ENCODE measurements at places on chromosomes 2 and 18.

GRCh38 chr2:134440336-134440909 lies 186.6 kb downstream of the MGAT5 start:
- DNase-seq: no peak

DNA sequence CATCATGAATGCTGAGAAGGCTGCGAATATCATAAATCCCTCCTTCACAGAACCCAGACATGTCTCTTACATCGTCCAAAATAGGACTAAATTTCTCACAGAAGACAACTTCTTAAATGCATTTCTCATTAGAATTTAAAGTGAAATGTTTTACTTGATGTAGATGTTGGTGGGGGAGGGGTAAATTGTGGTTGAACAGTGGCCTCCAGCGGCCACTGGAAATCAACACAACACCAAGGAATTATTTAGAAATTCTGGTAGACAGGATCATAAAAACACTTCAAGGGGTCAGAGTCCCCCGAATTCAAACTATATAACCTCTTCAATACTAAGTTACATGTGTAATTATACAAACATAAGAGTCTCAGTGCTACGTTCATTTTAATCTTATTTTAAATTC lies 135.9 kb downstream of the ABCA12 start:
- no peak for DNase-seq

DNA sequence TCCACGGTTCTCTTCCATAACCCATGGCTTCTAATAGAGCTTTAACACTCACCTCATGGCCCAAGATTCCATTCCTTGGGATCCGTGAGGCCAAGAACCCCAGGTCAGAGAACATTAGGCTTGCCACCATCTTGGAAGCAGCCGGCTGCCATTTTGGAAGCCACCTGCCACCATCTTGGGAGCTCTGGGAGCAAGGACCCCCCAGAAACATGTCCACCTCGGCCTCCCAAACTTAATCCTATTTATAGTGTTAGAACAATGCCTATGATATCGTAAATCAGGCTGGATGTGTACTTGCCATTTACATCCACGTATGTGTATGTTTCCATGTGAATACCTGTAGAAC lies 39.9 kb upstream of the HAAO start:
- no peak for DNase-seq

GRCh38 chr2:13725945-13726344 lies 906.6 kb upstream of the LRATD1 start:
- no peak for DNase-seq

DNA sequence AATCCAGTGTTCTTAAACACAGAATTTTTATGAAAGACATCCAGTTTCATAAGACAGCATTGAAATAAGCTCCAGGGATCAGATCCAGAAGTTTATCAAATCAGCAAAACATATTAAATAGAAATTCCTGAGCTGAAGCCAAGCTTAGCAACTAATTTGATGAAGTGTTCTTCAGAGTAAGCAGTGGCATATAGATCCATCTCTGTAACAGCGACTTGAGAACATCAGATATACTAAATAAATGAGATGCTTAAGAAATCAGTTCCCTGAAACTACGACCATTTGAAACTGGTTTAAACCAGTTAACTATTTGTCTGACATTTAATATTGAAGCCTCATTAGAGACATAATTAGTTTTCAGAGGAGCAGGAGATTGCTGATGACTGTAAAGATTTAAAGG lies 34.1 kb downstream of the PPP1R1C start:
- no peak for DNase-seq

DNA sequence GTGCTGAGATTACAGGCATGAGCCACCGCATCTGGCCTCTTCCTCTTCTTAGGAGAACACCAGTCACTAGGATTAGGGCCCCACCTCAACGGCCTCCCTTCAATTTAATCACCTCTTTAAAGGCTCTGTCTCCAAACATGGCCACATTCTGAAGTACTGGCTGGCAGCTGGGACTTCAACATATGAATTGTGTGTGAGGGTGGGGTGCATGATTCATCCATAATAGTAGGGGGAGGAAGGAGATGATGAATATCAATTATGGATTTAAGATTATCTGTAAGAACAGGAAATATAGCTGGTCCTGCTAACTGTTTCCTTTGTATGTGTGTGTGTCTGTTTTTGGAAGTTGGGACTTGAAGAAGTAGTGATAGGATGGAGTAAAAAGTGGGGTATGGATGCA lies 14.7 kb upstream of the EPG5 start:
- no peak for DNase-seq

GRCh38 chr2:174581491-174581890 lies 16.1 kb downstream of the WIPF1 start:
- DNase-seq: no peak

DNA sequence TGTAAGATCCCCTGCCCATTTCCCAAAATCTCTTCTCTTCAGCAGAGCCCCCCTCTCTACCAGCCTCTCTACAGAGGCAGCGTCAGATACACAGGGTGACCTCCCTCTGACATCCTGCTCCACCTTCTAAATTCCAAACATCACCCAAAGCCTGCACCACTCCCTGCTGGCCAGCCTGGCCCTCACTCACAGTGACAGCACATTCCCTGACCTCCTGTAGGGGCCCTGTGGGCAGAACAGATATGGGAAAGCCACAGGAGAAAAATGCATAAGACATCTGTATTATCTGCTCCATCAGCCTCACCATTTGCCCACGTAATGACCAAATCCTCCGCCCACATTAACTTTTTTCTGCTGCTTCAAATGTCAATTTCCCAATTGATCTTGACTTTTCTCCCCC lies 40.6 kb downstream of the TRABD2A start:
- DNase-seq: no peak

DNA sequence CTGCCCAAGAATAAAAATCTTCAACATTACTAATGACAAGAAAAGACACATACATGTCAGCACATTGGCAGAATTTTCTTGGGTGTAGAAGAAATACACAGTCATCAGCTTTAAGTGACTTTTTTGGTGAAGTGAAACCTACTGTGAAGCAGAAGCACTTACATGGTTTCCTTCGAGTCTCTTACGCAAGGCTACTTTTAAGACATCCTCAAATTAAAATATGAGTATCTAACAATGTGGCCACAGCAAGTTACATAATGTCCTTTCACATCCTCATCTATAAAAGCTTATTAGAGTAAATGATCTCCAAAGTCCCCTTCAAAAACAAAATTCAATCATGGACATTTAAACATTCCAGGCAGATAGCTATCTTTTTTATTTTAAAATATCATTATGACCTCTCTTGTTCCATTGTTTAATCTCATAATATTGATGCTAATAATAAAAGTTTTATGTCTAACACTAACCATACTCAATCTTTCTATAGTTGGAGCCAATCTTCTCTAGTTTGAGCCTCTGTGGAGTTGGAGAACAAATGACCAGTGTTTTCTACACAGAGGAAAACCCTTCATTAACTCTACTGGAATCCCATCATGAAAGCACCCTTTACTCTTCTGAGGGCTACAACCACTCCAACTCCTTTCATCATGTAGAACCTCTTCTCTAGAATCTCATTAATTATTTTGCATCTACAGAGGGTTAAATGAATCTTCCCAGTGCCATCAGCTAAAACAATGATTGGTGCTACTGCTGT lies 182.2 kb upstream of the ZFP36L2 start:
- DNase-seq: no peak

DNA sequence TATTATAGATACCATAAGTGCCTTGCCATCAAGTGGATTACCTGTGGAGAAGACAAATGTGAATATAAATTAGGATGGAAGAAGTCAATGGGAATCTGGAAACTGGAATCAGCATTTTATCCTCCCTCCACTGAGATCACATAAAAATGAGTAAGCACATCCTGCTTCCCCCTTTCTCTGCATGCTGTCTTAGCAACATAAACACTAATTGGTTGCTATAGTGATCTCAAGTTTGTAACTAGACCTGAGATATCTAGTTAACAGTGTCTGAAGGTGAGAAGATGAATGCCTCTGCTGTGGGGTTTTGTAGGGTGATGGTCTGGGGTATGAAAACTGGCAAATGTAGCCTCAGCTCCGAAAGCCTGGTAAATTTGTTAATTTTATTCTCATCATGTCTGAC lies 1357.5 kb upstream of the CELF4 start:
- no peak for DNase-seq

DNA sequence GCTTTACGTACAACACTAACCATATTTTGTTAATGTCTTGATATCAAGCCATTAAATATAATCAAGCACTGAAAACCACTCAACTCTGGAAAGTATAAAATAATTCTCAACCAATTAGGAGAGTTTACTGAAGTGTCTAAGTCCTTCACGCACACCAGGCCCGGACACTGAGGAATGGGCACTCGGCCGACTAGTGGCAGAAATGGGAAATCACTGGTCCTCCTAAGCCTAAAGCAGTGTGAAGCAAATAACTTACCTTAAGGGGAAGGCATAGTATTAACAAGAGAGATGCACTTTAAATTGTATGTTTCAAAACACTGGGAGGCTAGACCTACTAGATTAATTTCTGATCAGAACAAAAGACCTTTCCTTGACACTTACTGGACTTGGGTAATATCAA lies 45.7 kb downstream of the FAM210A start:
- no peak for DNase-seq

DNA sequence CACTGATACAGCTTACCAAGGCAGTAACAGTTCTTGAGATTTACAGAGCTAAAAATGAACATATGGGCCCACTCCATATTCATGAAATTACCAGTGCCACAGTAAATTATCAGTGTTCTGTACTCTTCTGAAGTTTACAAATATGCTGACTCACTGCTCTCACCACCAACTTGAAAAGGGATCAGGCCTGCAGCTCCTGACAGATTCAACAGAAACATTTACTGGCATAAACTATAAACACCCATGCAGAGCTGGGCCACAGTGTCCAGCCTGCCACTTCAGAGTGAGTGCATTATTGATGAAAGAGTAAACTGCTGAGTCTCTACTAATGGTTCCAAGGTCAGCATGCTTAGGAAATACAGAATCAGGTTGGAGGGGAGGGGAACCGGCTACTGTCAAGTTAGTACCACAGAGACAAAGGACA lies 83.1 kb downstream of the FARSB start:
- DNase-seq: no peak

- DNase-seq: no peak
Measured at GRCh38 chr2:158685646-158686045, 109.5 kb upstream of the DAPL1 start.

- no peak for DNase-seq
Measured at GRCh38 chr2:35858216-35858615, 497.4 kb upstream of the CRIM1 start.

DNA sequence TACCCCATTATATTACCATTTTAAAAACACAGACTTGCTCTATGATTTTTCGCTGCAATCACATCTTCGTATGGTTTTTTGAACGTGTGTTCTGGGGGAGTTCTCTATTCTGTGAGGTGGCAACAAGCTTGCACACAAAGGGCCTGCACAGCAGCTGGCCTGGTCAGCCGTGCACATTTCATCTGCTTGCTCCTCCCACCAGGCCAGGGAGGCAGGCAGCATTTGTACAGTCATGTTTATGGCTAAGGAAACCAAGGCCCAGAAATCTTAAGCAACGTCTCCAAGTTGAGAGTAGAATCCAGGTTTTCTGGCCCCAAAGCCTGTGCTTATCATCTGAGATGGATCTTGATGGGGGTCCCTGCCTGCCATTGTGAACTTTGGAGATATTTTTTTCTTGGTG lies 106.4 kb upstream of the SMIM21 start:
- no peak for DNase-seq

DNA sequence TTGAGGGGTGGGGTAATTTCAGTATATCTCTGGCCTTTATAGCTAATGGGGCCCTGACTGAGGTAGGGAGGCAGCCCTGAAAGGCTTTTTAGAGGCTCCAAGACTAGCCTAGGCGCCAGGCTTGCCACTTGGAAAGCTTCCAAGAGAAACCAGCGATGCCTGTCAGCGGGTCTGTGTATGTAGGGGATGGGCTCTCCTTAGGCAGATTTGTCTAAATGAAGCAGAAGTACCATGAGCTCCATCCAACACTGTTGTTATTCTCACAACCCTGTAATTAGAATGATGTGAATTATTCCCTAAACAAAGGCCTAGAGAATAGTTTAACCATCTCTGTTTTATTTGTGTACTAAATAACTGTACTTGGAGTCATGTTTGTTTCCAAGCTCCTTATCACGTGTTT lies 138.1 kb downstream of the B3GNT2 start:
- DNase-seq: no peak

DNA sequence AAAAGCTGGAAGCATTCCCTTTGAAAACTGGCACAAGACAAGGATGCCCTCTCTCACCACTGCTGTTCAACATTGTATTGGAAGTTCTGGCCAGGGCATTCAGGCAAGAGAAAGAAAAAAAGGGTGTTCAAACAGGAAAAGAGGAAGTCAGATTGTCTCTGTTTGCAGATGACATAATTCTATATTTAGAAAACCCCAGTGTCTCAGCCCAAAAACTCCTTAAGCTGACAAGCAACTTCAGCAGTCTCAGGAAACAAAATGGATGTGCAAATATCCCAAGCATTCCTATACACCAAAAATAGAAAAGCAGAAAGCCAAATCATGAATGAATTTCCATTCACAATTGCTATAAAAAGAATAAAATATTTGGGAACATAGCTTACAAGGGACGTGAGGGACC lies 11.1 kb downstream of the SLC8A1 start:
- no peak for DNase-seq

GRCh38 chr2:208189069-208189809 lies 591 bp downstream of the C2orf80 start:
- DNase-seq: no peak

DNA sequence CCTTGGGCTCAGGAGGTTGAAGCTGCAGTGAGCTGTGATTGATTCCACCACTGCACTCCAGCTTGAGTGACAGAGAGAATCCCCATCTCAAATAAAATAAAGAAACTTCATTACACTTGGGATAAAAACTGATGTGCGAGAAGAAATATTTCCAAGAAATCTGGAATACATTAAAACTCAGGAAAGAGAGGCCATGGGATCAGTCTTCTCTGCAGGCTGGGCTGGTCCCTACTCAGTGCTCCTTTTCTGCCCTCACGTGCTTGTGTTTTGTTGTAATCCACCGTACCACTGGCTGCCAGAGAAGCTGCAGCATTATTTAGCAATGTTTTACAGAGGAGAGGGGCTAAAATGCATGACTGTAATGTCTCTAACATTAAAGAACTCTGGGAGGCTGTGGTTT lies 282.0 kb downstream of the SLC8A1 start:
- no peak for DNase-seq
